ENCODE measurements at places on chromosomes 5 and 9. TPM values are rescaled to one million over a fixed set of nuclear protein-coding genes. Genes with fewer than 3 reads are reported as not detected.

GRCh38 chr9:108395421-108395820 lies 460.4 kb downstream of the ACTL7B start:
- no peak for DNase-seq

GRCh38 chr5:139181835-139182452 lies 16.2 kb downstream of the SIL1 start:
- DNase-seq = peak; percentile 16

GRCh38 chr9:110978516-110978915 lies 59.8 kb downstream of the LPAR1 start:
- DNase-seq = no peak

GRCh38 chr5:156681265-156681664 lies 168.8 kb upstream of the PPP1R2B start:
- no peak for DNase-seq

DNA sequence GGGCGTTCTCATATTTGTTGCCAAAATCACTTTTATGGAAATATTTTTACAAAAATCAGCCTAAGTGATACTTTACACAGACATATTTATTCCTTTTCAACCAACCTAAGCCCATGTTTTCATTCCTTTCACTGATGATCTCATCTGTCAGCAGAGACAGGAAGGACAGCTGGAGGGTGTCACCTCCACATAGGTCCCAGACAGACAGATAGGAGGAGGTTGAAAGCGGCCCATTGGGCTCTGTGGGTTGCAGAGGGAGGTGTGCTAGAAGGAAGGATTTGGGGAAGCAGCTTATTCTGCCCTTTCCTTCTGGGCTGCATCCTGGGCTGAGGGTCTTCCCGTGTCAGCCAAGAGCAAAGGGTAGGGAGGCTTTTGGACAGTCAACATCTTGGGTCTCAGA lies 26.0 kb upstream of the SEMA4D start:
- no peak for DNase-seq

The NAIF1 gene
- 11.1 TPM for total RNA-seq

All from PC-3 (cell line).